COR-L47 (cell line): ENCODE measurements at places on chromosomes 11 and 22.

DNA sequence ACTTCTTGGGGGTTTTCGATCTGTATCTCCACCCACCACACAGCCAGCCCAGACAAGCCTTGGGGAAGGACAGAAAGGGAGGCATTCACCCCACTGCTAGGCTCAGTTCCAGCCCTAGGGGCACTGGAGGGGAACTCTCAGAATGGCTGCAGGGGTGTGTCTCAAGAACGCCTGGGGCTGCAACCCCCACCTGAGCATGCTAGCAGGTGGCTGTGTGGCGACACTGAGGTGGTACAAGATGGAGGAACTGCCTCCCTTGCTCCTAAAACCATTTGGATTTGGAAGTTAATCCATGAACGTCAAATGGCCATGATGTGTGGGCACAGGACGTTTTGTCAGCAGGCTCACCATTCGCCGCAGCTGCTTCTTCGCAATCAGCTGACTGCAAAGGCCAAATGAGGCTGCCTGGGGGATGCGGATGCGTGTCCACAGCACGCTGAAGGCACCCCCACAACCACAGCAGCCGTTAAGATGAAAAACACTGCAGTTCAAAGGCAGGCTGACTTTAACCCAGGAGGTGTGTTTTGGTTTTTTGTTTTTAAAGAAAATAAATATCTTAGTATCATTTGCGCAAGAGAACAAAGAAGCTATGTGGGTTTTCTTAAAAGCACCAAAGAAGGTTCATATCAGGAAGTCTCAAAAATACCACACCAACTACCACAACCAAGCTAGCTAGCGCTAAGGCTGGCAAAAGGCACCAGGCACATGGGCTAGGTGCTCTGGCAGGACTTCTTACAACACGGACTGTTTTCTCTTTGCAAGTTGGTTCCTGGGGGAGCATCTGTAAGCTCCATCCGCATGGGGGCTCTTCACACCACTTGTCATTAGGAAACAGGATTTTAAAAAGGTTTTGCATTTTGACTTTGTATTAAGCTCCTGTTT lies 22.2 kb upstream of the NAP1L4 start:
- DNase-seq = no peak

DNA sequence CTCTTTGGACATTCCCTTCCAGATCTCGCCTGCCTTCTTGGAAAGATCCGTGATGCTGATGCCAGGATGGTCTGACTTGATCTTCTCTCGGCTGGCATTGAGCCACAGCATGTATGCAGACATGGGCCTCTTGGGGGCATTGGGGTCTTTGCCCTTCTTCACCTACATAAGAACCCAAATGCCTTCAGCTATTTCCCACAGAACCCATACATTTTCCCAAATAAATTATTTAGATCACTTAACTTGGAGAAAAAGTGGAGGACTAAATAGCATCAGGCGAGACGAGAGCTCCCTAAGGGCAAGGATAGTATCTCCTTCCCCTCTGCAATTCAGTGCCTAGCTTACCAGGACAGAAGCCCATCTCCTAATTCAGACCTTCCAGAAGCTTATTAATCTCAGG lies 3.0 kb upstream of the TNKS1BP1 start:
- DNase-seq = no peak

DNA sequence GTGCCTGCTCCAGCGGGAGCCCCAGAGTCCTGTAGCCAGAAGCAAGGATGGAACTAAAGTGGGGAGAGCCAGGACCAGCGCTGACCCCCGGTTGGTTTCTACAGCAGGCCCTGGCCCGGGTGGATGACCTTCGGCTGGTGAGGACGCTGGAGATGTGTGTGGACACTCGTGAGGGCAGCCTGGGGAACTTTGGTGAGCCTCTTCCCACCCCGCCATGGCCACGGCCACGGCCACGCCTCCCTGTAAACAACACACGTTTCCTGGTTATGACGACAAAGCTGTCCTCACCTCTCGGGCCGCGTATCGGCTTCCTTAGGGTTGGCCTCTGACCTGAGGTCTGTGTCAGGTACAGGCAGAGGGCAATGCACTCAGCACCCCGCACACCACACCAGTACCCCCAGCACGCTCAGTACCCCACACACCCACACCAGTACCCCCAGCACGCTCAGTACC lies 4.1 kb downstream of the LRRC56 start:
- DNase-seq = no peak

DNA sequence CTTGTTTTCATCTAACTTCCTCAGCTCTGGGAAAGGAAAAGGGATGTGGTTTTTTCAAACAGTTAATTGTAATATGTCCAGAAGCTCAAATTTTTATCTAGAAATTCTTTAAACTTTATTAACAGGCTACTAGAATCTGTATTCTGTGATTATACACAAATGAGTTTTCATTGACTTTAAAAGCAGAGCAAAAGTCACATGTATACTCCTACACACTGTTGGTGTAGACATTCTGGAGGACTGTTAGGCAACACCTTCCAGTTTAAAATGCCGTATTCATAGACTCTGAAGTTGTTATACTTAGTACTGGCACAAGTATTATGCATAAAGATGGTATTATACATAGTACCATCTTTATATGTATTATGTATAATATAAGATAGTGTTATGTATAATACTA lies 64.9 kb downstream of the SPECC1L start:
- DNase-seq = no peak

DNA sequence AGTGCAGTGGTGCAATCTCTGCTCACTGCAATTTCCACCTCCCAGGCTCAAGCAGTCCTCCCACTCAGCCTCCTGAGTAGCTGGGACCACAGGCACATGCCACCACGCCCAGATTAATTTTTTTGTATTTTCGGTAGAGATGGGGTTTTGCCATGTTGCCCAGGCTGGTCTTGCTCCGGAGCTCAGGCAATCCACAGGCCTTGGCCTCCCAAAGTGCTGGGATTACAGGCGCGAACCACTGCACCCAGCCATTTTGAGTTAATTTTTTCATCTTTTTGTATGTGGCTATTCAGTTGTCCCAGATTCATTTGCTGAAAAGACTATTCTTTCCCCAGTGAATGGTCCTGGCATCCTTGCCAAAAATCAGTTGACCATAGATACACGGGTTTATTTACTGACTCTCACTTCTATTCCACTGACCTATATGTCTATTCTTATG lies 63.6 kb downstream of the MAPK1 start:
- DNase-seq = no peak

GRCh38 chr22:39253435-39254070 lies 8.8 kb upstream of the PDGFB start:
- peak; percentile 52 for DNase-seq

GRCh38 chr22:49365191-49365837 lies 462.4 kb downstream of the BRD1 start:
- DNase-seq = no peak

GRCh38 chr11:119786431-119787073 lies 57.6 kb upstream of the NECTIN1 start:
- DNase-seq = no peak

- no peak for DNase-seq
Observed at GRCh38 chr11:95501761-95502266, 270.8 kb upstream of the SESN3 start.
